ENCODE measurements at places on chromosomes 4 and X.

- peak; percentile 45 for DNase-seq
Observed at GRCh38 chrX:147912093-147912801, 528 bp downstream of the FMR1 start.

GRCh38 chr4:73087871-73088270 lies 18.4 kb upstream of the COX18 start:
- no peak for DNase-seq

DNA sequence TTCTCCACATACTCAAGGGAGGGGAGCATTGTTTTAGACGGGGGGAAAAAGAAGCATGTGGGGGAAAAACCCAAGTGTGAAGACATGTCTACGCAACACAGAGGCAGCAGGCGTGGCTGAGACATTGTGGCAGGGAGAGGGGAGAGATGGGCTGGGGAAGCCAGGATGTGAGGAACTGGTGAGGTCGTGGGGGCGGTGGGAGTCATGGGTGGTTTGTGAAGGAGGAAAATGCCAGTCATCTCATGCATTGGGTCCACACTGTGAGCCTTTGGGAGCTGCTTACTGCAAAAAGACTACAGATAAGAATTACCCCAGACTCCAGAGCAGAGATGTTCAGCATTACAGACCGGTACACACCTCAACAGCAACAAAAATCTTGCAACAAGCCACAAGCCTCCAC lies 2.1 kb downstream of the JAKMIP1 start:
- no peak for DNase-seq

DNA sequence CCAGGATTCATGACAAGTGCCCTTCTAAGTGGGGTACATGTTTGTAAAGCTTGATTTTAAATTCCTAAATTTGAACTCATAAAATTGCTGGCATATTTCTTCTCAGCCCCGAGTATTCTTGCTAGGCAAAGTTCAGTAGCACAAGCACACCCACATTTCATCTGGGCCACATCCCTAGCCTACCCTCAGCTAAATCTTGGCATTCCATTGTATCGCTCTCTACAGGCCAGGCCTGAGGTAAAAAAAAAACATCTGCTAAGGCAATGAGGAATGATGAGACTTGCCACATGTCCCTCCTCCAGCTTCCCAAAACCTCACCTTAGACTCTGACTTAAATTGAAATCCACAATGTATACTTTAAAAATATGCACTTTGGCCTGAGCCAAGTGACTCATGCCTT lies 51.4 kb upstream of the VCX3B start:
- no peak for DNase-seq

- no peak for DNase-seq
Observed at GRCh38 chrX:35150642-35151239, 208.1 kb downstream of the FAM47B start.

- no peak for DNase-seq
Observed at GRCh38 chr4:83124111-83124780, 9.7 kb upstream of the PLAC8 start.
